ENCODE measurements at places on chromosomes 2 and 18. TPM values are rescaled to one million over a fixed set of nuclear protein-coding genes. Genes with fewer than 3 reads are reported as not detected.

GRCh38 chr2:182784058-182784706 lies 68.1 kb downstream of the DNAJC10 start:
- DNase-seq = no peak
- no peak overlapping the region for H3K27ac ChIP-seq
- no peaks in the 10 kb centered on the region for H3K27me3 ChIP-seq
- no peak overlapping the region for H3K4me3 ChIP-seq

DNA sequence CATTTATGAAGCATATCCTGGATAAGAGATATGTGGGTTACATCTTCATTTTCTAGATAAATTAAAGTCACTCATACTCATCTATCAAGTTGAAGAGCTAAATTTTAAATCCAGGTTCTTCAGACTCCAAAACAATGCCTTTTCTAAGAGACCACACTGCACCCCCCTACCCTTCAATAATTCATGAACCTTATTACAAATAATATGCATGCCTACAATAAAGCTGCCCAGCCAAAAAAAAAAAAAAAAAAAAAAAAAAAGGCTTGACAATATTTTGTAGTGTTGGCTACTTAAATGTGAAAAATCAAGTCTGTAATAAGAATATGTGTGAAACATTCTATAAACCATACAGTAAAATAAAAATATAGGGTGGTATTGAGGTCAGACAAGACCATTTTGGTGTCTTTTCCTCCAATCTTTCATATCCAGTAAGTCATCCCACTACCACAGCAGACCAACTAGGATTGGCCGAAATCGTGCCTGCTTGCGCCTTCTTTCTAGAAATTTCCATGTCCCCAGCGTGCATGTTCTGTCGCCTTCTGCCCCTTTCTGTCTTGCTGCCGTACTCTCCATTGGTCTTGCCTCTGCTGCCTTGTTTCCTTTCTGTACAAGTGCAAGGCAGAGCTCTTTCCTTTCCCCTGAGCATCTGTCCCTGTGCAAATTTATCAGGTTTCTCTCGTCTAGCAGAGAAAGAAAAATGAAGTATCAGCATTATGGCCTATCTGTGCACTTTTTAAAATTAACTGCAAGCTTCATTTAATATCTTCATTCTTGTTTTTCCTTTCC lies 92.6 kb upstream of the NDUFV2 start:
- H3K27me3 ChIP-seq = no peaks in the 10 kb centered on the region
- H3K27ac ChIP-seq = no peak overlapping the region
- no peak for DNase-seq
- H3K4me1 ChIP-seq = no peaks in the 10 kb centered on the region
- no peak overlapping the region for H3K4me3 ChIP-seq

GRCh38 chr2:140117386-140117785 lies 1337.2 kb upstream of the NXPH2 start:
- H3K36me3 ChIP-seq = no peaks in the 10 kb centered on the region
- no peak overlapping the region for H3K27ac ChIP-seq
- no peaks in the 10 kb centered on the region for H3K27me3 ChIP-seq
- no peak for DNase-seq
- H3K4me3 ChIP-seq = no peak overlapping the region

GRCh38 chr2:24768601-24769000 lies 24.6 kb downstream of the PTRHD1 start:
- peaks cover 9% of the 10 kb centered on the region for H3K36me3 ChIP-seq
- no peak overlapping the region for H3K4me3 ChIP-seq
- H3K4me1 ChIP-seq = peaks cover 58% of the 10 kb centered on the region
- peak; percentile 87 for DNase-seq

DNA sequence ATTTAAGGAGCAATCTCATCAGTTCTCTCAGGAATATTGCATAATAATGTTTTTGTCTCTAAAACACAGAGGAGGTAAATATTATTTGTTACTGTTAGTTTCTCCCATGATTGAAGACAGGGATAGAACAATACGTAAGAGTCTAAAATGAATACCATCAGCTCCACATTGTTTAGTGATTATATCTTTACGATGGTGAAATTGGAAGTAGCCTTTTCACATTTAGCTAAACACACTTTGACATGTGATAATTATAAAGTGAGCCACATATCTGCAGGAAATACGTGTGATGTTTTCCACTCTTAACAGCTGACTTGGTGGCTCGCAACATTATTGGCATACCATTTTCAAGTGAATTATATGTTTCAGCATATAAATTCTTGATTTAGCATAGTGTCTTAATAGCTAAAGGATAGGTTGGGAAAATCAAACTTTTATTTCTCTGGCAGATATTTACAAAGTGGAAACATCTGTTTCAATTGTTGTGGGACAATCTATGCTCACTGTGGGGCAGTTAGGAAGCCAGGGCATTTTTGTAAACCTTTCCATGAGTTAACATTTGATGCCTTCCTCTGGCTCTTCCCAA lies 208.1 kb upstream of the RASGRP3 start:
- H3K27ac ChIP-seq = no peak overlapping the region
- H3K4me1 ChIP-seq = no peaks in the 10 kb centered on the region
- H3K4me3 ChIP-seq = no peak overlapping the region
- no peak for DNase-seq

GRCh38 chr18:36130039-36130831 lies 536 bp downstream of the ELP2 start:
- no peaks in the 10 kb centered on the region for H3K27me3 ChIP-seq
- H3K4me1 ChIP-seq = peaks cover 27% of the 10 kb centered on the region
- H3K4me3 ChIP-seq = peak overlapping the region; percentile 48
- peak overlapping the region; percentile 98 for H3K27ac ChIP-seq

- H3K4me1 ChIP-seq = no peaks in the 10 kb centered on the region
- H3K36me3 ChIP-seq = no peaks in the 10 kb centered on the region
- H3K27ac ChIP-seq = no peak overlapping the region
- no peaks in the 10 kb centered on the region for H3K27me3 ChIP-seq
- no peak for DNase-seq
- no peak overlapping the region for H3K4me3 ChIP-seq
Observed at GRCh38 chr2:143473216-143473615, 344.0 kb downstream of the ARHGAP15 start.

DNA sequence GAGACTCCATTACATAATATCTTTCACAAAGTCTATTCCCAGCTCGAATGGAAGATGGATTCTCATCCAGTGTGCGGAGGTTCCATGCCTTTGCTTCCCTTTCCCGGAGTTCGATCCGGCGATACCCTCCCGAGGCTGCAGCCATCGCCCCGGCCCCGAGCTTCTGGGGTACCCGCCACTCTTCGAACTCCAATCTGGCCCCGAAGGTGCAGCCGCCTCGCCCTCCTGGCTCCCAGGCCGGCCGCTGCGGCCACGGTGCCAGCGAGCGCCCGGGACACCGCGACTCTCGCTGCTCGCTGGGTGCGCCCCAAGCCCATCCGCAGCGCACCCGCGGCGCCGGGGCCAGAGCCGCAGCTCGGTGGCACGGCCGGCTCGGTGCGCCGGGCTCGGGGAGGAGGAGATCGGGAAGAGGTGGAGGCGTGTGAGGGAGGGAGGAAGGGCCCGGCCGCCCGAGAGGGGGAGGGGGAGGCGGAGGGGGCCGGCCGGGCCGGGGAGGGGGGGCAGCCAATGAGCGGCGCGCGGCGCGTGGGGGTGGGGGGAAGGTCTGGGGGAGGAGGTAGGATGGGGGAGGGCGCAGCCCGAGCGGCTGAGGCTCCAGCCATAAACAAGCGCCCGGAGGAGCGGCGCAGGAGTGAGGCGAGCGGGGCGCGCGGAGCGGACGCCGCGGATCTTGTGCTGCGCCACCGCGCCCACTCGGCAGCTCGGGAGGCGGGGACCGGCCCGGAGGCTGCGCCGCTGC lies at the start of gene CRIM1:
CRIM1 (plus strand) TSS at position 628 of the 739 bp plus-strand sequence. CDS start 515 bp downstream, outside the sequence.
- H3K4me1 ChIP-seq = peaks cover 23% of the 10 kb centered on the region
- peak within 1 kb of the TSS; percentile 25 for H3K4me3 ChIP-seq

The IL36G gene
- not detected for total RNA-seq
